Left renal cortex interstitium (tissue), 4 donors: ENCODE measurements at places on chromosomes 1 and 21.
A peak's percentile ranks its signal among the peaks of the same experiment; 100 is the strongest.

- DNase-seq = no peak
Observed at GRCh38 chr1:117609471-117609911, 3.6 kb downstream of the TENT5C start.

GRCh38 chr1:58950897-58951296 is 167.1 kb upstream of the JUN start:
- no peak for DNase-seq

DNA sequence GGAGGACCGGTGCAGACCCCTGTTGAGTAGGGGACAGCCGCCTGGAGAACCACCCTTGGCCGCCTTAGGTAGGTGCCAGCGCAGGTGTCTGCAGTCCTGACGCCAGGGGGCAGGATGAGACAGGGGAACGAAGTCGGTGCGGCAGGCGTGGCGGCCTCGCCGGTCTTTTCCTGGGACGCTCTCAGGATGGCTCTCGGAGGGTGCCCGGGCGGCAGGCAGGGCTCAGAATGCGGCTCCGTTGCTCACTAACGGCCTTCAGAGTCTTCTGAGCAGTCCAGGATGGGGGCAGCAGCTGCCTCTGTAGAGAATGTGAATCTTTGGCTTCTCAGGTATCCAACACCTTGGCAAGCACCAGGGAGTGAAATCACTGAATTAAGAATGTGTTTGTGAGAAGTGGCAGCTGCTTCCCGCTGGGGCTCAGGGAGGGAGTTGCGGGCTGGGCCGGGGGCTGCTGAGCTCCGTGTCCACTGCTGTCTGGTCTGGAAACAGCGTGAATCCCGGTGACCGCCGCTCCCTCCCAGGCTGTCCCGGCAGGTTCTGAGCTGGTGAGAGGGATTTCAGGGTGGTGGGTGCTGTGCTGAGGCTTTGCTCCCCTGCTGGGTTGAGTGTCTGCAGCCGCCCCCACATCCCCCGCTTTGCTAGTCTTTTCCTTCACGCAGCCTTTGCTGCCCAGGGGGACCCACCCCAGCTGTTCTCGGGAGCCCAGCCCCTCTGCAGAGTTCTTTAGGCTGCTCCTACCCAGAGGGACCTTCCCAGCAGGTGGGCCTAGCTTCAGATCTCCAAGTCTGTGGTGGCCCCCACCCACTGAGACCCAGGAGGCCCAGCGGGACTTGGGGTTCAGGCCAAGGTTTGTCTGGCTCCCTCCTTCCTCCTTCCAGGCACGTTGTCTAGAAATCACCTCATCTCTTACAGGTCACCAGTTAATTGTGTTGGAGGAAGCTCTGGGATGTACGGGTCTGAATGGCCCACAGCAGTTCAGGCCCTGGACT is 11.1 kb upstream of the C1orf174 start:
- DNase-seq = peak; percentile 52

GRCh38 chr1:235898126-235898525 is 31.4 kb upstream of the LYST start:
- DNase-seq = no peak

GRCh38 chr21:36323032-36323431 is 3.0 kb downstream of the MORC3 start:
- DNase-seq = no peak

DNA sequence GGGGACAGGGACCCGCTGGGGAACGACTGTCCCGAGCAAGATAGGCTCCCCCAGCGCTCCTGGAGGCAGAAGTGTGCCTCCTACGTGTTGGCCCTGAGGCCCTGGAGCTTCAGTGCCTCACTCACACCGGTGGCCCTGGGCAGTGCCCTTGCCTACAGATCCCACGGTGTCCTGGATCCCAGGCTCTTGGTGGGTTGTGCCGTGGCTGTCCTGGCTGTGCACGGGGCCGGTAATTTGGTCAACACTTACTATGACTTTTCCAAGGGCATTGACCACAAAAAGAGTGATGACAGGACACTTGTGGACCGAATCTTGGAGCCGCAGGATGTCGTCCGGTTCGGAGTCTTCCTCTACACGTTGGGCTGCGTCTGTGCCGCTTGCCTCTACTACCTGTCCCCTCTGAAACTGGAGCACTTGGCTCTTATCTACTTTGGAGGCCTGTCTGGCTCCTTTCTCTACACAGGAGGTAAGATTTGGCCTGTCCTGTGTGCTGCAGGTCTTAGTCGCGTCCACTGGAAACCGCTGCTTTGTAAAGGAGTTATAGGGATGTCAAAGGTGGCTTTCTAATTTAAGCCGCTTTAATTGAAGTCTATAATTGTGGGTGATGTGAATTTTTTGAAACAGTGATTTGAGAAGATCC is 717 bp downstream of the UBIAD1 start:
- DNase-seq = no peak

DNA sequence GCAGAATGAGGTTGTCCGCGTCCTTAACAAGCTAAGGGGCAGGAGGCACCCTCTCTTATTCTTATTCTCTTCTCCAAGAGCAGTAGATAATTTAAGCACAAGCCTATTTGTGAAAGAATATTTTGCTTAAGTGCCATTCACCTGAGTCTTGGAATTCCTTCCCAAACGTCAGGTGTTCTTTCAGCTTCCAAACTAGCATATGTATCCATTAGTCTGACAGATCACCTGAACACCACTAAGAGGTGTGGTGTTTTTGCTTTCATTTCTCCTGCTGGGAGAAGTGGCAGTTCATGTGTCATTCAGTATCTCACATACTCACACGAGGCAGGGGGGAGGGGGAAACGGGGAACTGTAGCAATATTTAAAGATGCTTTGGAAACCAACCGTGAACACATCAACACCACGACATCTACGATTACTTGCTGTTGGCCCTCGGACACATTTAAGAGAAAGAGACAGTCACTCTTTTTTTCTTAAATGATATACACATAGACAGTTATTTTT is 45.5 kb upstream of the RBM15 start:
- no peak for DNase-seq

DNA sequence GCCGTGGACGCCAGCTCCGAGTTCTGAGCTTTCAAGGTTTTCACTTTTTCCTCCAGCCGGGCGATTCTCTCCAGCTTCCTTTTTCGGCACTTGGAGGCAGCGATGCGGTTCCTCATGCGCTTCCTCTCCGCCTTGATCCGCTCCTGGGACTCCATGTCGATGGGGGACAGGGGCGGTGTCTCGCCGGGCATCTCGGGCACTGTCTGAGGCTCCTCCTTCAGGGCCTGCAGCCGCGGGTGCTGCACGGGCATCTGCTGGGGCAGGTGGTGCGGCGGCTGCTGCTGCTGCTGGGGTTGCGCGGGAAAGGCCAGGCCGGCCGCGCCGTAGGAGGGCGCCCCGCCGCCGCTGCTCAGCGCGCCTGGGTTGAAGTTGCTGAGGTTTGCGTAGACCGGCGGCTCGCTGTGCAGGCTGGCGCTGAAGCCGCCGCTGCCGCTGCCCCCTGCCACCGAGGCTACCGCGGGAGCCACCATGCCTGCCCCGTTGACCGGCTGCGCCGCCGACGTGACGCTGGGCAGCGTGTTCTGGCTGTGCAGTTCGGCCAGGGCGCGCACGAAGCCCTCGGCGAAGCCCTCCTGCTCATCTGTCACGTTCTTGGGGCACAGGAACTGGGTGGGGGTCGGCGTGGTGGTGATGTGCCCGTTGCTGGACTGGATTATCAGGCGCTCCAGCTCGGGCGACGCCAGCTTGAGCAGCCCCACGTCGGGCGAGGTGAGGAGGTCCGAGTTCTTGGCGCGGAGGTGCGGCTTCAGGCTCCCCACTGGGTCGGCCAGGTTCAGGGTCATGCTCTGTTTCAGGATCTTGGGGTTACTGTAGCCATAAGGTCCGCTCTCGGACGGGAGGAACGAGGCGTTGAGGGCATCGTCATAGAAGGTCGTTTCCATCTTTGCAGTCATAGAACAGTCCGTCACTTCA is 1.4 kb downstream of the JUN start:
- DNase-seq = no peak

DNA sequence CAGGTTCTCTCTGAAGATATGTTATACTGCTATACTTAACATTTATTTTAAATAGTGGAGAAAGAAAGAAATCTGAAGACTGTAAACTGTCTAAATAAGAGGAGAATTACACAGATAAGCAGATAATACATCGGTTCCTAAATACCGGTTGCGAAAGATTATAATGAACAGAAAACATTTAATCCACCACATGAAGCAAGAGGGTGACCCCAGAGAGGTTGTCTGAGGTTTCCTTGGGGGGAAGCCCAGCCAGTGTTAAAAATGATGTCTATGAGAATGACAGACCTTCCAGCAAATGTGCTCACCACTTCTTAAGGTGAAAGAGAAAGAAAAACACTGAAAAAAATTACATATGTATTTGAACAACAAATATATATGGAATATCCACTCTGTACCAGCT is 356.4 kb upstream of the KAZN start:
- DNase-seq = no peak

DNA sequence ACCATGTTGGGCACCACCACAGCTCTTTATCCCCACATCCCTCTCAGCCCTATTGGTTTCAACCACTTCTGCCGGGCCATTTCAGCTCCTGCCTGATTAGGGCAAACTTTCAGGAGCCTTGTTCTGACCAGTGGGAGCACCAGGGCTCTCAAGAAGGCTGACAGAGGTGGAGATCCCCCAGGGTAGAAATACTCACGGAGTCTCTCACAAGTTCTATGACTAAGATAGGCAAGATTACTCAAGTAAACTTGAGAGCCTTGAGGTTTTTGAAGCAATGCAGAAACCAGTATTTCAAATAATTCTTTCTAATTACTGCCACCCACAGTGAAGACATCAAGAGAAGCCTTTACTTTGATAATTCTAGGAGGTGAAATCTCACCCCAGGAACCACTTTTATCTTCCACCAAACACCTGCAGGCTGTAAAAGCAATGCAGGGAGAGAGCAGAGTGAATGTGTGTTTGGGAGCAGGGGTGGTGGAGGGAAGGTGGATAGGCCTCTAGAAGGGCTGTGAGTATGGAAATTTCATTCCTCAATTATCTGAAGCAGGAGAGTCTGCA is 6.6 kb upstream of the PTCH2 start:
- DNase-seq = no peak

DNA sequence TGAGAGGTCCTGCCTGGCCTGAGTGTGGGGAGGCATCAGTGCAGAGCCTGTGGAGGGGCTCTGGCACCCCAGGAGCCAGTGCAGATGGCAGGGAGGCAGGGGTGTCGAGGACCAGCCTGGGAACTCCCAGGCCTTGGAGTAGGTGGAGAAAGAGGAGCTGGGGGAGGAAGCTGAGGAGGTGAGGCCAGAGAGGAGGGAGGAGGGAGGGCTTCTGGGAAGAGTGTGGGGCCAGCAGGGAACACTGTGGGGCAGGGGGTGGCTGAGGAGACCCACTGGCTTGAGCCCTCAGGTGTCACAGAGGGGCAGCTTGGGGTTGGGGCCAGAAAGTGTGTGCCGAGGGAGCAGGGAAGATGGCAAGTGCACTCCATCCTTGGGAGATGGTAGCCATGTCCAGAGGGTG is 3.8 kb downstream of the COQ8A start:
- no peak for DNase-seq

DNA sequence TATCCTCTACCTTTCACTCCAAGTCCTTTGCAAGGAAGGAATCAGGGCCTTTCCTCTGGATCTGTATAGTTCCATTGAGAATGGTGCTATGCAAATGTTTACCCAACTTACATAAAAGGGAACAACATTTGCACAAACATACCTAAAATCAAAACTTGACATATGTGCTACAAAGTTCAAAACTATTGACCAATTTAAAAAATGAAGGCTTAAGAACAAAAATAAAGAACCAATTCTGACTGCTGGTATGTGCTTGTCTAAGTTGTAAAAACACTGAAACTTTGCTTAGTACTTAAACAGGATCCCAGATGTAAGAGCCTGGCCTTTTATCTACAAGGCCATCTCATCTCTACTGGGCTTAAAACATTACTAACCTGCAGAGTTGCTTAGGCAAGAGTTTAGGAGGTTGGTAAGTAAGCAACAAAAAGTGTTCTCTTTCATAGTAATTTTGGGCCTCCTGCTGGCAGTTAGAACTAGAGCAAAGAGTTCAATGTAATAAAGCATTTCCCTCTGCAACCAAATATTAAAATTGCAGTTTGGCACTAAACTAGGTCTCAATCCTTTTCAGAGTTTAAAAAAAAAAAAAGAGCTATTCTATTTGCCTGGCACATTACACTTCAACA is 2.0 kb downstream of the SCMH1 start:
- no peak for DNase-seq

GRCh38 chr1:215568299-215568692 is 1.2 kb downstream of the KCTD3 start:
- DNase-seq = peak; percentile 20

GRCh38 chr1:82161700-82162141 is 361.0 kb downstream of the ADGRL2 start:
- DNase-seq = no peak

GRCh38 chr1:47843059-47843458 is 154.1 kb downstream of the TRABD2B start:
- DNase-seq = no peak

GRCh38 chr1:215146240-215146975 is 63.9 kb downstream of the KCNK2 start:
- no peak for DNase-seq

GRCh38 chr1:84856726-84857270 is 36.2 kb downstream of the LPAR3 start:
- no peak for DNase-seq

DNA sequence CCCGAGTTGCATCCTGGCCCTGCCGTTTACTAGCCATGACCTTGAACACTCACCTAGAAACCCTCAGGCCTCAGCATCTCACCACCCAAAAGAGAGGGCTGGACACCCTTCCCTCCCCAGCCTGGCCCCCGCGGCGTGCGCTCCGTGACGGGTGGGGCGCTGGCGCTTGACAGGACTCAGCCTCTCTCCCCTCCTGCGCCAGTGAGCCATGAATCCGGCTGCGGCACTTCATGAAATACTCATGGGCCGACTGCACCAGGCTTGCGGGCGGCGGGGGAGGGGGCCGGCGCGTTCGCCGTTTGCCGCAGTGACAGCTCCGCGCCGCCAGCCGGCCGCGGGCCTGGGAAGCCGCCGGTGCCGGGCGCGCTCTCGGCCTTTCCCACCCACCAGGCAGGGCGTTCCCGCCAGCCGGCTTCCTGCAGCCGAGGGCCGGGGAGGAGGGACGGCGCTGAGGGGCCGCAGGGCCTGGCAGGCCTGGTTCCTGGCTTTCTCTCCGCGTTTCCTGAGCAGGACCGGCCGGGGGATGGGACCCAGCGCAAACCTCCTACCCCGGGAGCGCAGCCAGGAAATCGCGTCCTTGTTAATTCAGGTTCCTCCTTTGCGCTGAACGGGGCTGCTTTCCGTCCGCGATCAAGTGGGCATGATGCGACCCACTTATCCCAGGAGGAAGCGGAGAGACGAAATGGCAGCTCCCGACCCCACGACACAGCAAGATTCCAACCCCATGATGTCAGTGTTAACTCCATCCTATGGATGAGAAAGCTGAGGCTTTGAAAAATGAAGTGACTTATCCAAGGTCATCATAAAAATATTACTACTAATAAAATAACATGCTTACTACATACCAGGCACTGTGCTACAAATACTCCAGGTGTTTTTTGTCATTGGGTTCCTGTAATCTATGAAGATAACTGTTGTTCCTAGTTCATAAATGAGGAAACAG is 9.1 kb upstream of the LUZP1 start:
- DNase-seq = no peak
